ENCODE measurements at places on chromosomes 6 and 20.
A peak's percentile ranks its signal among the peaks of the same experiment; 100 is the strongest.

DNA sequence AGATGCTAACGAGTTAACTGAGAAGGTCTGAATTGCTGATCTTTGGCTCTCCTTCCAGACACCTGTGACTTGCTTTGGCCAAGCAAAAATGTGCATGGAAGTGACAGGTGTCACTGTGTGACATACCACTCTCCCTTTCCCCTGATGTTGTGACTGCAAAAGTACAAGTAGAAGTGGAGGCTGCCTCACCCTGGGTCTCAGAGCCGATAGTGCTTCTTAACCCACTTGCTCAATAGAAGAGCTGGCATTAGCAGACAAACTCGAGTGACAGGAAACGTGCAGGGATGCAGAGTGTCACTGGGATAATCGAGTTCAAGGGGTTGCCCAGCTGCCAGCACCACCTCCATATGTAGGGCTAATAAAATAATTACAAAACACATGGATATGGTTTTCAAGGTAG, 16.4 kb upstream of the SPO11 start:
- DNase-seq = no peak

DNA sequence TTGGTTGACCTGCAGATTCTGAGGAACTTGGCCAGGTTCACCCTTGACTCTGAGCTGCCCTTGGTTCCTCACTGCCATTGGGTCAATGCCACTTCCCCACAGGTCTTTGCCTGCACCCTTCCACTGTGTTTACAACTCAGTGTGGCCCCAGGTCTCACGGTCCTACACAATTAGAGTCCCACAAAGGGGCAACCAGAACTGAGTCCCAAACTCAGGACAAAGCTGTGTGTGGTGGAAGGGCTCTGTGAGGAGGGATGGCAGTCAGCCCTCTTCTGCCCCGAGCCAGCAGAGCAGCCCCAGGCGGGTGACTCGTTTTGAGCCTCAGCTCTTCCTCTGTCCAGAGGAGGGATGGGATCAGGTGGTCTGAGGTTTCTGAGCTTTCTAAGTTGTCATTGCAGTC, 69.5 kb downstream of the NPEPL1 start:
- no peak for DNase-seq

GRCh38 chr6:170226647-170227046, 64.2 kb downstream of the DLL1 start:
- no peak for DNase-seq

DNA sequence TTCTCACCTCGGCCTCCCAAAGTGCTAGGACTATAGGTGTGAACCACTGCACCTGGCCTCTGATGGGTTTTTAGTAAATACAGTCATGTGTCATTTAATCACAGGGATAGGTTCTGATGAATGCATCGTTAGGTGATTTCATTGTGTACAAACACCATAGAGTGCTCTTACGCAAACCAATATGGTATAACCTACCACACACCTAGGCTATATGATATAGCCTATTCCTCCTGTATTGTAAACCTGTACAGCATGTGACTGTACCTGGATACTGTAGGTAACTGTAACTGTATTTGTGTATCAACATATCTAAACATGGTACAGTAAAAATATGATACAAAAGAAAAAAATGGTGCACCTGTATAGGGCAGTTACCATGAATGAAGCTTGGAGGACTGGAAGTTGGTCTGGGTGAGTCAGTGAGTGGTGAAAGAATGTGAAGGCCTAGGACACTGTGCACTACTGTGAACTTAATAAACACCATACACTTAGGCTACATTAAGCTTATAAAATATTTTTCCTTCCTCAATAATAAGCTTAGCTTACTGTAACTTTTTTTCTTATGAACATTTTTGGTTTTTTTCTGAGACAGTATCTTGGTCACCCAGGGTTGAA, 10.0 kb downstream of the BICRAL start:
- DNase-seq = no peak

DNA sequence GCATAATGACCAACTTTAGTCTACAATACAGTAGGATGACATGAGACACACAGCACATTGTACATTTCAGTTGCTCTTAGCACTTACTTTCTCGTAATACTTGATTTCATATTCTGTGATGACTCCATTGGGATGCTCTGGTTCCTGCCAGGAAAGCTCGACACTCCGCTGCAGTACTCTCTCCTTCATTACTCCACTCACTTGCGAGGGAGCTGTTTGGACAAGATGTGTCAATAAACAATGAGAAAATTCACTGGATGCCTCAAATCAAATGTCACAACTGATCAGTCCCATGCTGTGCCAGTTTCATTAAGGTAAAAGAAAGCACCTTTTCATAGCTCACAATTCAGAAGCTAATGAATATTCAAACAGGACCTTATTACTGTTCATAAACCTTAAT, 147.1 kb downstream of the EPHA7 start:
- no peak for DNase-seq

GRCh38 chr20:50895111-50895830, 36.0 kb downstream of the ADNP start:
- DNase-seq = no peak

- DNase-seq = peak; percentile 77
Observed at GRCh38 chr20:20373091-20373571, 5.2 kb downstream of the INSM1 start.

- DNase-seq = no peak
Observed at GRCh38 chr6:29742127-29742526, 18.9 kb downstream of the HLA-F start.

GRCh38 chr6:126696921-126697693, 357.2 kb downstream of the CENPW start:
- DNase-seq = peak; percentile 41

DNA sequence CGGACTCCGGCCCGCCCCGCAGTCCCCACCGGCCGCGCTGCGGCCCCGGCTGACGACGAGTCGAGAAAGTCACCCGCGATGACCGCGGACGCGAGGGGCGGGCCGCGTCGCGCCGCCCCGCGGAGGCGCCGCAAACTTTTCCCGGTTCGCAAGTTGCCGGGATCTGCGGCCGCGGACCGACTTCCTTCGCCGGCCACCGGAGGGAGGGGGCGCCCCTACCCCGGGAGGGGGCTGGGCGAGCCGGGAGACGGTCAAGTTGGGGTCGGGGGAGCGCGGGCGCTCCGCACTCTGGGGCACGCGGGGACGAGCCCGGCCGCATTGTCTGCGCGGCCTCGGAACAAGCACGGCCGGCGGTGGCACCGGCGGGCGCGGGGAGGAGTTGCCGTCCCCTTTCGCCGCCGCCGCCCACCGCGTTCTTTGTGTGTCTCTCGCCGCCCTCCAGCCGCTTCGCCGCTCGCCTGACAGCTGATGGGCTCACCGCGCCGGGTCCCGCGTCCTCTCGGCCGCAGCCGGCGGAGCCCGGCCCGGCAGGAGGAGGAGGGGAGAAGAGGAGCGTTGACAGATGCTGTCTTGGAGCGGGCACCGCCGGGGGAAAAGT, 131.6 kb downstream of the OGFRL1 start:
- DNase-seq = no peak

GRCh38 chr6:135299256-135299655, 118.1 kb downstream of the MYB start:
- DNase-seq = no peak

DNA sequence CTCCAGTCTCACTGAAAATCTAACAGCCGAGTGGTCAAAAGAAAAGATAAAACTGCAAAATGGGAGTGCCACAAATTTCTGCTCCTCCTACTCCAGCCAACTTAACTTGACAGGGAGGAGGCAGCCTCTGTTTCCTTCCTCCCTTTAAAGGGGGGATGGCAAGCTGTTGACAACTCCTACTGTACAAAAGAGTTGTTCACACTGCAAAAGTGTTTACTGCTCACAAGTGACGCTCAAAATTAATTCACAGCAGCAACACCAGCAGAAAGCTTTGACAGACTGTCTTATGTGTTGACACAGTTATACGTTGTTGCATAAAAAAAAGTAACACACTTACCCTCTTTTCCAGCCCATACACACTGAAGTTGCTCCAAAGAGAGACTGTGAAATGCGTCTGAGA, 169.8 kb downstream of the BACH2 start:
- DNase-seq = no peak

GRCh38 chr6:138977242-138977641, 10.8 kb downstream of the REPS1 start:
- DNase-seq = no peak

DNA sequence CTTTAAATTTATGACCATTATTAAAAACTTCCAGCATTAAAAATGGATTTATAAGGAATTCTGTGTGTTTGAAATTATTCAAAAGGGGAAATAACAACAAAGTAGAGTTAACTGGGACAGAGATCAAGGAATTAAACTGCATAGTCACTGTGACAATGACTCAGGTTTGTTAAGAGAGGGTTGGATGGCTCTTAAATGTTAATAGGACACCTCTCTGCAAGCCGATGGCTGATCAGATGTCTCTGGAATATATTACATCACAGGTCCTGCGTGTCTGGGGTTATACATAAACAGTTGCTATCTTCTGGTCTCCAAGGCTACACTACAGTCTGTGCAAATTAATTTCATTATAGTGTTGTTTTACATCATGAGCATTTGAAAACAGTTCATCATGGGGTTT, 574.3 kb downstream of the COL12A1 start:
- DNase-seq = no peak

- no peak for DNase-seq
Observed at GRCh38 chr6:154157082-154157481, 118.0 kb downstream of the OPRM1 start.

GRCh38 chr6:77620278-77620882, 32.5 kb upstream of the MEI4 start:
- no peak for DNase-seq

- no peak for DNase-seq
Observed at GRCh38 chr20:50127587-50128519, 14.9 kb upstream of the UBE2V1 start.

GRCh38 chr20:7392542-7393206, 547.6 kb downstream of the HAO1 start:
- DNase-seq = no peak

DNA sequence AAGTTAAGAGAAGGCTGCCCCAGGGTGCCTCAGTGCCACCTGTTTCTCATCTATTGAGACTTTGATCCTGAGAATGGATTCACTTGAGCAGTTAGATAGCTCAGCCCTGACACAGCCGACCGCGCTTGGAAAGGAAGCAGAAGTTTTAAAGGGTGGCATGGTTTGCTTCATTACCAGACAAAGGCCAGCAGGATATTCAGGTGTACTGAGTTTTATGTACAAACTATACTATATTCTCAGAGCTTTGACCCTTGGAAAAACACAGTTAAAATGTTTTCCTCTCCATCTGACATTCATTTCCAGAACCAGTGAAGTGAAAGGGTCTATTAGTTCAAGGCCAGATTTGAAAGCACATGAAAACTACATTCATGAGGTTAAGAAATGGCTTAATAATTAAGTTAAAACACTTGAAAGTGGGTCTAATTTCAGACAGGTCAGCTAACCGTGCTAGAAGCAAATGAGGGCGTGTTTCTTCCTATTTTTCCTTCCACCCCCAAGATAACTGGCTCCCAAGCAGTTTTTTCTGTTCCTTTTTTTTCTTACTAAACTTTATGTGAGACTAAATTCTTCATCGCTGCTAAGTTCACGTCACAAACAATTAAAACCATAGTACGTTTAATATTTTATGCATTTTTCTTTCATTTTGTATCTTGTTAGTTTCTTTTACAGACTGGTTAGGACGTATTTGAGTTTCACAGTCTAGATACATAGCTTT, 385.3 kb upstream of the SOX4 start:
- no peak for DNase-seq

DNA sequence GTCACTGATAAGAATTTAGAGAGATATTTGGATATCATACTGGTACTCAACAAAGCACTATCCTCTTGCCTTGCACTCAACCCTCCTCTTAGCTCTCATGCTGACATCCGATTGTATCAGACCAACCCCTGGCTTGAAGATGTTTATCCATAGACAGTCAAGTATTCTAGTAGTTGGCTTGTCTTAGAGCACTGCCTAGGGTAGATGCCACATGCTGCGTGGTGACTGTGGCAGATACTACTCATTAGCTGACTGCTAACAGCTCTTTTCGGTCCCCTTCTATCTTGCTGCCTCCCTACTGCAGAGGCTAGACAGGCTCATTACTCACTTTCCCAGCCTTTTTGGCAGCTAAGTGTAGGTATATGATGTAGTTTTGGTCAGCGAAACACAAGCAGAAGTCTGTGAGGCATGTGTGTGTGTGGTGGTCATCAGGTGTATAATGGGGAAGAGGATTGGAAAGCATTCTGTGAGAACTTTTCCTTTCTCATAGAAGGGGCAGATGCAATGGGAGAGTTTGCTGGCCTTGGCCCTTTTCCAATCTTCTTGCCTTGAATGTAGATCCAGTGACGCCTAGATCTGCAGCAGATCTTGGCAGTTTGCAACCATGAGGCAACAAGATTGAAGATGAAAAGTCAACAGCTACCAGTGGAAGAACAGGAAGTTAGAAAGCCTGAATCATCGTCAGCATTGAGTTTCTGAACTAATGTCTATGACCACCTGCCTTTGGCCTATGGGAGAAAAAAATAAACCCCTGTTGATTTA, 4.4 kb upstream of the IFNGR1 start:
- no peak for DNase-seq

- DNase-seq = no peak
Observed at GRCh38 chr6:130743175-130743574, 84.0 kb upstream of the SMLR1 start.

DNA sequence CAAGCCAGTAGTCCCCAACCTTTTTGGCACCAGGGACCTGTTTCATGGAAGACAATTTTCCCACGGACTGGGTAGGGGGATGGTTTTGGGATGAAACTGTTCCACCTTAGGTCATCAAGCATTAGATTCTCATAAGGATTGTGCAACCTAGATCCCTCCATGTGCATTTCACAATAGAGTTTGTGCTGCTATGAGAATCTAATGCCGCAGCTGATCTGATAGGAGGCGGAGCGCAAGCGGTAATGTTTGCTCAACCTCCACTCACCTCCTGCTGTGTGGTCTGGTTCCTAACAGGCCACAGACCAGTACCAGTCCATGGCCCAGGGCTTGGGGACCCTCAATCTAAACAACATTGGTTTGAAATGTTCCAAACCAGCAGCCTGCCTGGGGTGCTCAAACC, 137.0 kb upstream of the STXBP5 start:
- no peak for DNase-seq

- no peak for DNase-seq
Observed at GRCh38 chr6:40280231-40280630, 306.9 kb downstream of the LRFN2 start.

DNA sequence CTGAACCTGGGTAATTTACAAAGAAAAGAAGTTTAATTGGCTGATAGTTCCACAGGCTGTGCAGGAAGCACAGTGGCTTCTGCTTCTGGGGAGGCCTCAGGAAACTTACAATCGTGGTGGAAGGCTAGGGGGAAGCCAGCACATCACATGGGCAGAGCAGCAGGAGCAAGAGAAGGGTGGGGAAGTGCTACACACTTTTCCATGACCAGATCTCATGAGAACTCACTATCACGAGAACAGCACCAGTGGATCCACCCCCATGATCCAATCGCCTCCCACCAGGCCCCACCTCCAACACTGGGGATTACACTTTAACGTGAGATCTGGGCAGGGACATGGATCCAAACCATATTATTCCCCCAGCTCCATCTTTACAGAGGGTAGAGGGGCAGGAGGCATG, 166.4 kb downstream of the NFATC2 start:
- DNase-seq = no peak

All from SHP77 treated with DMSO at 0.1 percent for 48 hours (cell line).